ENCODE measurements at places on chromosomes 2 and 18.
A peak's percentile ranks its signal among the peaks of the same experiment; 100 is the strongest.

- DNase-seq: no peak
These were observed 36.3 kb downstream of the AOX1 start for GRCh38 chr2:200622106-200622505.

- DNase-seq: no peak
These were observed 101.2 kb downstream of the KCNS3 start for GRCh38 chr2:17979707-17980106.

DNA sequence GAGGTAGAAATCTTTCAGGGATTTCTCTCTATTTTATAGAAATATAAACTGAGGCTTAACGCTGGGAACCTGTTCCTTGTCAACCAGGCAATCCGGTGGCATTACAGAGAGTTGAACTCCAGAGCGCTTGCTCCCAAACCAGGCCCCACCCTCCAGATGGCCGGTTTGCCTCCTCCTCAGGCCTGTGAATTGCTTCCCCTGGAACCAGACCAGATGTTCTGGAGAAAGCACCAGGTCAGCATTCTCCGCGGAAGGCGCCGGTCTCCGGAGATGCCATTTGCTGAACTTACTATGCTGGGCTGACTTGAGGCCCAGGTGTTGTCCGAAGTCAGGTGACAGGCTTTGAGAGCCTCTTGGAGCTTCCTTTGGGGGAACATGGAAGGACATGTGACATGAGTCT lies 17.2 kb downstream of the TNP1 start:
- DNase-seq: peak; percentile 8

DNA sequence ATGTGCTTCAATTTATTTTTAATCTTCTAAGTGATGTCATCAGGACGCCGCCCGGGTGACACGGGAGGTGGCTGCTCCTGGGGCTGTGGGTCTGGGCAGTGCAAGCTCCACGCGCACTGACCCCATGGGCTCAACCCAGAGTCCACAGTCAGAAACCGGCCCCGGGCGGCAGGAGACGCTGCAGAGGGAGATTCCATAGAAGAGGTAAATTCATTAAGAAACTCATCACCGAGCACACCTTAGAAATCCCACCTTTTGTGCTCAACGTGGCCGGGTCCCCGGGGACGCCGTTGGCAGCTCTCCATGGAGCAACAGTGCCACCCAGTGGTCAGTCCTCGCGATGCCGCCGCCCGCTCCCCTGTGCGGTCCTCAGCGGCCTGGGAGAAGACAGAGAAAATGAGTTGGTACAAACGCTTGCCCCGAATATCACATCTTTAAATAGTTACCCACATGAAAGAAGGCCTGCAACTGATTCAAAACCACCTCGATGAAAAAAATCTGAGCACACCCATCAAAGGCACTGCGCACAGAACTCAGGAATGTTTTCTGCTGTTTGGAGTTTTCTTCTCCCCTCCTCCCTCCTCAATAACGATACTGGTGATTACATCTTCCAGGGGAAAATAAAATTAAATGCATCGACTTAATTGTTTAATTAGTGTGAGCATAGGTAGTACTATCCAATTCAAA lies 92.6 kb downstream of the CMPK2 start:
- peak; percentile 82 for DNase-seq

DNA sequence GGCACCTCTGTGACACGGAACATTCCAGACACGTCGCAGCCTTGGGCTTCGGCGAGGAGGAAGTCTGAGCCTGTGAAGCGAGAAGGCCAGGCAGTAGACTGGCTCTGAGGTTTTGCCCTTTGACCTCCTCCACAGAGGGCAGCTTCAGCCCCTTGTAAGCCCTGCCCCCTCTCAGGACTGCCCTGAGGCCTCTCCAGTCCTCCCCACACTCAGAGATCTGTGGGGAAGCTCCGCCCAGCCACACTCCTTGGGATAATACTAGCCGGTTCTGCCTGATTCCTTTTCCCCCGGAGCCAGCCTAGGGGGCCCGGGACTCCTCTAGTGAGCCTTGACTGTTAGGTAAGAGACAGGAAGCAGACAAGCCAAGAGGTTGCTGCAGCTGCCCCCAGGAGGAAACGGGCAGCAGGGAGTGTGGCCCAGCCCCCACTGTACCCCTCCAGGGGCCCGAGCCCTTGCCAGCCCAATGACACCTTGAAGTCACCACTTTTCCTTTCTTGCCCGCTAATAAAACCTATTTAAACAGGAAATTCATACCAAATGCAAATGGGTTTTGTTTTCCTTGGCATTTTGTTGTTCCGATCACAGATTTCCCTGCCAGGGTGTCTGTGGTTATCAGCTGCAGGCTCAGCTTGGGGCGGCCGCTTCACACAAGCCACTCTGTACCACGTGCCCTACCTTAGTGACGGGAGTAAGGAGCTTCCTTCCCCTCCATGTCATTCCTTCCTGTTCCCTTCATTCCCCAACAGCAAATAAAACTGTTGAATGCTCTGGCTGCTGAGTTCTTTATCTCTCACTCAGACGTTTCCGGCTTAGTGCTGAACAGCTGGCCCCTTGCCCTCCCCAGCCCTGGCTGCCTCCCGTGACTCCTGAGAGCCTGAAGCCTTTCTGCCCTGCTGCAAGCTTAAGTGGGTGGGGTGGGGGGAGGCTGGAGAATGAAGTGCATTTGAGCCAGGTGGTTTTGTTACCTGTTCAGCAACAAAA lies 124.7 kb downstream of the CABLES1 start:
- peak; percentile 90 for DNase-seq

- no peak for DNase-seq
These were observed 82.2 kb upstream of the ID2 start for GRCh38 chr2:8599421-8600242.

GRCh38 chr2:27996156-27996922 lies 105.8 kb downstream of the BABAM2 start:
- no peak for DNase-seq

Measured in NCI-H82 (cell line).